ACHN (cell line): ENCODE measurements at places on chromosomes 16 and 17.

- DNase-seq = no peak
Measured at GRCh38 chr16:4376893-4377572, 5.4 kb downstream of the VASN start.

DNA sequence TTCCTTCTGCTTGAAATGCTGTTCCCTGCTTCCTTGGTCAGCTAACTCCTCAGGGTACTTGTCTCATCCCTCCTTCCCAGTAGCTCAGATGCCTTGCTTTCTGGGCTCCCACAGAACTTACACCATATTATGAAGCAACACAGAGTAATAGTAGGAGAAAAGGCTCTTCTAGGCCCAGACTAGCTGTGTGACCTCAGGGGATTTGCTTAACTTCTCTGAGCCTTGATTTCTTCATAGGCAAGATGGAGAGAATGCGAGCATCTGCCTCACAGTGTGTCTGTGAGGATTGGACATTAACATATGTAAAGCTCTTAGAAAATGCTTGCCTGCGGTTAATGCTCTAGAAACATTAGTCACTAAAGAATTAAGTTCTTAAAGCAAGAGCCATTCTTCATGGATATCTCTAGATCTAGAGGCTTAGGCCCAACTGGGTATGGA is 22.3 kb upstream of the PECAM1 start:
- DNase-seq = no peak

DNA sequence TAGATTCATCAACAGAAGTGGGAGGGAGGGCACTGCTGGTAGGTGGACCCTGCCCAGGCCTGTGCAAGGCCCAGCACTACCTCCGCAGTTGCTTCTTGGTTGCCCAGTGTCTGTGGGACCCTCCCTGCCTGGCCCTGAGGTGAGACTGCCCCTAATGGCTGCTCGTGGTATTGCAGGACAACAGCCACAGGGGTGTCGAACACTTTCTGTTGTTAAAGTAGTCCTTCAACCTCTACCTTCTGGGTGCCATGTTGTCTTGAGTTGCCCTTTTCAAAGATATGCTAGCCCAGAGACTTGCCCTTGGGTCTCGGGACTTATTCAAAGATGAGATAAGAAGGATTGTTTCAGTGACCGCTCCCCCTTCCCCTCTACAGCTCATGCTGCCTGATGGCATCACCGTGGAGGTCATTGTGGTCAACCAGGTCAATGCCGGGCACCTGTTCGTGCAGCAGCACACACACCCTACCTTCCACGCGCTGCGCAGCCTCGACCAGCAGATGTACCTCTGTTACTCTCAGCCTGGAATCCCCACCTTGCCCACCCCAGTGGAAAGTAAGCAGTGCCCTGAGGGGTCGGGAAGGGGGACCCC is 29.1 kb downstream of the AKAP1 start:
- DNase-seq = peak; percentile 51

GRCh38 chr17:253091-253846 is 71.8 kb upstream of the DOC2B start:
- no peak for DNase-seq

DNA sequence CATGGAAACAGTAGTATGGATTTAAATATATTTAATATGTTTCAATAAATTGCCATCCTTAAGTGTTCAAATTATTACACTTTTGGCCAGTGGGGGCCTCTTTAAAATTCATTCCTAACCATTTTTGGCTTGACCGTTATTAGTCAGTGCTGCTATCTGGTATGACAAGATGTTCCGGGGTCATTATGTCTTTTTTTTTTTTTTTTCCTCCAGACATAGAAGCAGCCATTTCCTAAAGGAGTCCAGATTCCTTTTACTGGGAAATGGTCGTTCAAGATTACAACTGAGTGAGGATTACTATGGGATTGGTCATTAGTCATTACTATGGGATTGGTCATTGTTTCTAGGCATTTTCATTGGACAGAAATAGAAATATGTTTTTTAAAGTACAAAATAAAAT is 53.4 kb downstream of the NF1 start:
- DNase-seq = no peak

DNA sequence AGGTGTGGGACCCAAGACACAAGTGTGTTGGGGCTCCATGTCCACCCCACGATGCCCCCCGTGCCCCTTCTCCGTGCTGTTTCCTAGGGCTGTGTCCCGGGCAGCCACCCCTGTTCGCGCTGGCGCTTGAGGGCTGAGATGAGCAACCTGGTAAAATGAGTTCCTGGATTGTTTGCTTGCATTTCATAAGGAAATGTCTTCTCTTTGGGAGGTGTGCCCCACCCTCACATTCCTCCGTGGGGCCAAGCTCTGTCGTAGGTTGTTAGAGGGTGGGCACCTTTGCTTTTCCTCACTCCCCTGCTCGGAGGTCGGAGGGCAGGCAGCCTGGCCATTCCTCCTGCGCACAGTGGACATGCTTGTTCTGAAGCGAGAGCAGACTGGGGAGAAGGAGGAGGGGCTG is 171.3 kb upstream of the CHMP6 start:
- DNase-seq = no peak

DNA sequence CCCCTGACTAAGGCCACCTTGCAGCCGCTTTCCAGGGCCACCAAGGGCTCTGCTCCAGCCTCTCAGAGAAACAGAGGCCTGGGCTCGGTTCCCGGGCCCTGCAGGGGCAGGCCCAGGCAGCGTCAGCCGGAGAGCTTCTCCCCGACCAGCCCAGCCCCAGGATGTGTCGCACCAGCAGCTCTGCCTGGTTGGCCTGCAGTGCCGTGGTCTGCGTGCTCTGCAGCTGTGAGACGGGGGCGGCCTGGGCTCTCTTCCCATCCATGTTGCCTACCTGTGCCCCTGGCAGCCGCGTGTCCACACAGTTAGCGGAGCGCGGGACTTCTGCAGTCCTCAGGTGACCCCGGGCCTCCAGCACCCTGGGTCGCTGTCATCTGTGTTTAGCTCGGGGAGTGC is 4.8 kb downstream of the IGFALS start:
- no peak for DNase-seq
